ENCODE measurements at places on chromosomes 7 and 10. TPM values are rescaled to one million over a fixed set of nuclear protein-coding genes. Genes with fewer than 3 reads are reported as not detected.
A peak's percentile ranks its signal among the peaks of the same experiment; 100 is the strongest.

DNA sequence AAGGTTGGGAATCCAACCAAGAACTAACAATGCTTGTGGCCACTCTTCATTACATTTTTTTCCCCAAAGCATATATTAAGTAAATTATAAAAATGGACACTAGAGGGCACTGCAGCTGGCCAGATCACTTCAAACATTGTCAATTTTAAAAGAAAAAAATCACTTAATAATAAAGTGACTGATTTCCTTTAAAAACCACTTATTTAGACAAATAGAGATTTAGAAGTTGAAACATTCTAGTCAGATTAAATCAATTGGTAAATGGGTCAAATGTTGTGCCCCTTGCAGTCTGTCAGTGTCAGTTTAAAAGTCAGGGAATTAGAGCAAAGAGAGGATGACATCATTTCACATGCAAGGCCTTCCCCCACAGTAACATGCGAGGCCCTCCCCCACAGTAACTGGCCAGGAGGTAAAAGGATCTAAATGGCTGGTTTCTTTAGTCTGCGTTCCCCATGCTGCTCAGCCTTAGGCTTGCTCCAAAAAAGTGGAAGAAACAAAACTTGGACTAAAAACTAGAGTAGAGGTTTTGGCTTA is 177.9 kb downstream of the SKAP2 start:
- DNase-seq: peak; percentile 61

- DNase-seq: no peak
Measured at GRCh38 chr7:140676306-140676705, 3.6 kb downstream of the ADCK2 start.

DNA sequence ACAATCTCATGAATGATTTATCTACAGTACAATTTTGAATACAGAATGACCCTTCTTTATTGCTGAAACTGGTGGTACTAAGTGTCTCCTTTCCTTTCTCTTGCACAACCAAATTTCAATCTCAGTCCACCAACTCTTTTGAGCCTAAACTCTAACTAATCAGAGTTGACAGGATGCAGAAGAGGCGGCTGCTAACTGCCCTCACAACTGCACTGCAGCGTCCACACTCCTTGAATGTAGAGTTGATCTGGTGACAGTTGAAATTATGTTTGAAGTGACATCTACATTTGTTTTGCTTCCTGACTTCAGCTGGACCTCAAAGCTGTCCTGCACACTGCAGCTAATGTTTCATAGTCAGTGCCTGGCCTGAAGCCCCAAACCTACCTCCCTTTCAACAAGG is 139.6 kb downstream of the ZMYND11 start:
- no peak for DNase-seq

- DNase-seq: no peak
Measured at GRCh38 chr7:152196391-152196790, 170.9 kb downstream of the GALNT11 start.

DNA sequence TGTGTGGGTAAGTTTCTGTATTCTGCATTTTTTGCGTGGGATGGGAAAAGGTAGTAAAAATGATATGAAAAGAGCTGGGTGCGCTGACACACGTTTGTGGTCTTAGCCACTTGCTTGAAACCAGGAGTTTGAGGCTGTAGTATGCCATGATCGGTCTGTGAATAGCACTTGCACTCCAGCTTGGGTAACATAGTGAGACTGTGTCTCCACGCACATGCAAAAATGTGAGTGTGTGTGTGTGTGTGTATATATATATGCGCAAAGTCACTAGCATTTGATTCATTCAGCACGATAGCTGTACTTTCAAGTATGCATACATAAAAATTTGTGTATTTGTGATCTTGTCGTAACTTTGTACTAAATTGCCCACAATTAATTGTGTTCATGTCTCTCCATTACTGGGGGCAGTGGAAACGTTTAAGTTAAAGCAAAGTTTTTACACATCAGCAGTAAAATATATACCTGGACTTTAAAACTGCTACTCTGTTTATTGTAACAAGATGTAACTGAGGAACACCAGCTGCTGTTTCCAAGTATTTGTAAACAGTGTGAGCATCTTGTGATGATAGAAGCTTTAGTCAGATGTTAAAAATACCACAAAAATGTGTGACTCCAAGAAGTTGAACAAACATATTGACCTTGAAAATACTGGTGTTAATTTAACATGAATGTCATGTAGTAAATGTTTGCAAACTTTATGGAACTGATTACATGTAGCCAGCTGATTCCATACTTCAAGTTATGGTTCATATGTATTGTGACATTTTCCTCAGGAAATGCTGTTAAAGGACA is 1.6 kb downstream of the ZRANB1 start:
- DNase-seq: peak; percentile 92

Gene C10orf105
- not detected for total RNA-seq

DNA sequence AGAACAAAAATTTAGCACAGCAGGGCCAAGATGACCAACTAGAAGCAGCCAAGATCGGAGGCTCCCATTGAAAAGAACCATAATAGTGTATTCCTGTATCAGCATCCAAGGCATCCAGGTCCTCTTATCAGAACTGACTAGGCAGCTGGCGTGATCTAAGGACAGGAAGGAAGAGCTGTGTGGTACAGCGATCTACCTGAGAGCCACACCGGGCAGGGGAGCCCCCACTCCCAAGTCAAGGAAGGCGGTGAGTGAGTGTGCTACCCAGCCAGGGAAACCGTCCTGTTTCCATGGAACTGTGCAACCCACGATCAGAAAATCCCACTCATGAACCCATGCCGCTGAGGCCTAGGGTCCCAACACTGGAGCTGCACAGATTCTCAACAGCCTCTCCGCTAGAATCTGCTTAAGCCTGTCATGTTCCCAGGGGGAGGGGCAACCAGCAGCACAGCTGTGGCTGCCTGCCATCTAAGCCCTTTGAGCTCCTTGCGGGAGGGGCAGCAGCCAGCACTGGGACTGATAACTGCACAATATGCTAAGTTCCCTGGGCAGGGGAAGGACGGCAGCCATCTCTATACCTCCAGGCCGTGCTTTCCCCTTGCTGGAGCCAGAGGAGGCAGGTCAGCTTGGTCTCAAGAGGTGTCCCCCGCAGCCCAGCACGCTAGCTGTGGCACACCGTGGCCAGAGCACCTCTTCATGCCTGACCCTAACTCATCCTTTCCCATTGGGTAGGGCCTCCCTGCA is 213.0 kb upstream of the SMIM30 start:
- DNase-seq: no peak

Data from LHCN-M2 (cell line).